H4 (cell line): ENCODE measurements at places on chromosomes 11 and 22. TPM values are rescaled to one million over a fixed set of nuclear protein-coding genes. Genes with fewer than 3 reads are reported as not detected.

- peak; percentile 66 for DNase-seq
These were observed 4.5 kb upstream of the CREB3L1 start for GRCh38 chr11:46272816-46273427.

C11orf87 gene
- not detected in 2 replicates for total RNA-seq

DNA sequence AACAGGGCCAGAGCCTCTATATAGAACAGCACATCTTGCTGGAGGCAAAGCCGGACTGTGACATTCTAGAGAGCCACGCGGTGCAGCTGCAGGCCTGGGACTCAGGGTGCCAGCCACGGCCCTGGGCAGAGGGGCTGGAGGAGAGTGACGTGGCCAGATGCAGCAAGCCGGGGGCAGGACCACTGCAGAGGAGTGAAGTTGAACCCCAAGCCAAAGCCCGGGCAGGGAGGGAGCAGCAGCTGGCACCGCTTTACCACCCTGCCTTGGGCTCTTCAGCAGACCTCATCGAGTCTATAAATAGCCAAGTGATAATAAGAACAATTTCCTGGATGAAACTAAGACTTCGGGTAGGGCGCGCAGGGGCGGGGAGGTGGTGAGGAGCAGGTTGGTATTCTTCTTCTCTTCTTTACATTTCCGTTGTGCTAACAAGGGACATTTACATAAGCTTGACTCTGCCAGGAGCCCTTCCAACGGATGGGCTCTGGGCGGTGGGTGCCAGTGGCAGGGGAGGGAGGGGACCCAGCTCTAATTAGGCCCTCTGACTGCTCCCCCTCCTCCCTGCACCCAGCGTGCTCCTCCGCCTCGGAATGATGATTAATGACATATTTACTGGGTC lies 110.2 kb downstream of the ST3GAL4 start:
- DNase-seq = no peak

- DNase-seq = no peak
These were observed 716.6 kb downstream of the BRD1 start for GRCh38 chr22:49111085-49111484.

DNA sequence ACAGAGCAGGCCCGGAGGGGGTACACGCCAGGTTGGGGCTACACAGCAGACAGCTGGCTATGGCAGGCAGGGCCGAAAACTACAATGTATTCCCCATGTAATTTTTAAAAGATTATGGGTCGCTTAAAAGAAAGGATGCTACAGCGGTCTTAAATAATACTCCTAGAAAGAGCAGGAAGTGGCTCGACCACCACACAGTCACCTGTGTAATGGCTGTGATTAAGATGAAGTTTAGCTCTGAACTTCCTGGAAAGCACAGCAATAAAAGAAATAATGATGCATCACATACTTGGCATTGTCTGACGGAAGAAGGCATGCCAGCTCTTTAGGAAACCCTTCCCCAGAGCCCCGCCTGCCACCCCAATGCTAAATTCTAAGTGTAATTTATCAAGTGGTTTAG lies 32.6 kb downstream of the WNT11 start:
- DNase-seq = no peak

GRCh38 chr11:1358286-1358685 lies 31.4 kb upstream of the BRSK2 start:
- DNase-seq = no peak

- DNase-seq = no peak
These were observed 17.3 kb downstream of the RTN4RL2 start for GRCh38 chr11:57477507-57478189.

FIBIN gene
- total RNA-seq = 5.7 and 7.4 TPM in 2 replicates

DNA sequence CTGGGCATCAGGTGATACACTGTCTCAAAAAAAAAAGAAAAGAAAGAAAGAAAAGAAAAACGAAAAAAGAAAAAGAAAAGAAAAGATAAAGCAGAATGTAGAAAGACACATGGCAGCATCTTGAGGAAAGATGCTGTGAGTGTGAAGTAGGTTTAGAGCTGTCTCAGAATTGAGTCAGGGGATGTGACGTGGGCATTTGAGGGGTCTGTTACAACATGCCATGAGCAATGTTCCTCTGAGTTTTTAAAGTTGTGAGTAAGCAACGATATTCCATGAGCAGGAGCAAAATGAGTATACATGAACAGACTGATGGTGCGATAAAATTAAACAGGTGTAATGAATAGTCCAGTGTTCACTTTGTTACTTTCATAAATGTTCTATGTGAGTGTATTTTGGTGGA lies 11.3 kb upstream of the QSER1 start:
- DNase-seq = no peak

ENTHD1 gene
- total RNA-seq = not detected in 2 replicates

- no peak for DNase-seq
These were observed 1.4 kb downstream of the CDKN1C start for GRCh38 chr11:2883979-2884815.

DNA sequence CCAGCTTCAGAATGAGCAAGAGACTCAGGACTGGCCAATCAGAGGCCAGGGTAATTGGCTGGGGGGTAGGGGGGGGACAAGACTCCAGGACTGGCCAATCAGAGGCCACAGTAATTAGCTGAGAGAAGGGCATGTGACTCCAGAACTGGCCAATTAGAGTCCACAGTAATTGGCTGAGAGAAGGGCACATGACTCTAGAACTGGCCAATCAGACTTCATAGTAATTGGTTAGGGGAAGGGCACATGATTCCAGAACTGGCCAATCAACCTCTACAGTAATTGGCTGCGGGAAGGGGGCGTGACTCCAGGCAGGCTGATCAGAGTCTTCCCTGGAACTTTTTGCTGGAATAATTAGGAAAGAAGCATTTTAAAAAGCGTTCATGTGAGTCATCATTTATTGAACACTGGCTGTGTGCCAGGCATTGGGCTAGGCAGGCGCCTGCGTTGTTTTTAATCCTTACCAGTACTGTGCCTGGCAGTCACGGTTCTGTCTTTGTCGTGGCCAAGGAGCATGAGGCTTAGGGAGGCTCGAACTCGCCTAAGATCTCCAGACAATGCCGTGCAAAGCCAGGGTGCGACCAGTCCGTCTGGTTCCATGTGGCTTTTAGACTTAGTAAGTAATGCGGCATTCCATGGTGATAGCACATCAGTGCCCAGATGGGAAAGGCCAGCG lies 508.1 kb downstream of the TBC1D22A start:
- DNase-seq = no peak

- DNase-seq = no peak
These were observed 23.9 kb upstream of the OR9Q2 start for GRCh38 chr11:58164990-58165389.

ACTN3 gene
- total RNA-seq = not detected in 2 replicates

GRAMD1B gene
- 11.0 and 14.9 TPM in 2 replicates for total RNA-seq

DNA sequence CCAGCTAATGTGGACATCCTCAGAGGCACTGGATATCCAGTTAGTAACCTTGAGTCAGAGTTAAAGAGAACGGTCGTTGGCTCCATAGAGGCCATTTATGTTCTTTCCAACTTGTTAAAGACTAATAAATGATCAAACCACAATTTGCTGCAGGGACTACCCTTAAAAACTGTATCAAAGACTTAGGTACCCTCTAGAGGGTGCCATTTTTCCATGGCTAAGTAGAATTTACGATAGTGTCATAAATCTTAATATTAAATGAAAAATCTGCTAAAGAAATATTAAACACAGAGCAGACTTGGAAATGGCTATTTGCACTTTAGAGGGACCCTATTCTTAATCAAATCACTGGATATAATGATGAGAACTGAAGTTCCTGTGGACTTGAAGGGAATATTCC lies 685.2 kb upstream of the CHORDC1 start:
- DNase-seq = no peak

FKBP2 gene
- total RNA-seq = 65.7 and 97.7 TPM in 2 replicates

DNA sequence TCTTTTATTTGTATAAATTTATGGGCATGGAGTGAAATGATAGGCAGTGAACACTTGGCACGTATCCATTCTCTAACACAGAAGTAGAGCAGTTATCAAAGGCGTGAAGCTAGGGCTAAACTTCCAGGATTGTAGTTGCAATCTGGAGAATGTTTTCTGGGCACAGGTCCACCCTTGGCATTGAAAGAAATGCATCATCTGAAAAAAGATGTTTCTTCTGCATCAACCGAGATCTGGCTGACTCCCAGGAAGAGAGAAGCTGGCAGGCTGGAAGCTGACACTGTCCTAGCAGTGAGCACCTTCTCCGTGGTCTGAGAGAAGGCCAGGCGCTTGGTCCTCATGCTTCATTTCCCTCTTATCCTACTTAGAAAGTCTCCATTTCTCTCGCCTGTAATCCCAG lies 600.0 kb downstream of the BRD1 start:
- no peak for DNase-seq

DHCR7 gene
- total RNA-seq = 46.5 and 47.4 TPM in 2 replicates

- DNase-seq = peak; percentile 43
These were observed 197.0 kb downstream of the PGR start for GRCh38 chr11:100932474-100933100.

DNA sequence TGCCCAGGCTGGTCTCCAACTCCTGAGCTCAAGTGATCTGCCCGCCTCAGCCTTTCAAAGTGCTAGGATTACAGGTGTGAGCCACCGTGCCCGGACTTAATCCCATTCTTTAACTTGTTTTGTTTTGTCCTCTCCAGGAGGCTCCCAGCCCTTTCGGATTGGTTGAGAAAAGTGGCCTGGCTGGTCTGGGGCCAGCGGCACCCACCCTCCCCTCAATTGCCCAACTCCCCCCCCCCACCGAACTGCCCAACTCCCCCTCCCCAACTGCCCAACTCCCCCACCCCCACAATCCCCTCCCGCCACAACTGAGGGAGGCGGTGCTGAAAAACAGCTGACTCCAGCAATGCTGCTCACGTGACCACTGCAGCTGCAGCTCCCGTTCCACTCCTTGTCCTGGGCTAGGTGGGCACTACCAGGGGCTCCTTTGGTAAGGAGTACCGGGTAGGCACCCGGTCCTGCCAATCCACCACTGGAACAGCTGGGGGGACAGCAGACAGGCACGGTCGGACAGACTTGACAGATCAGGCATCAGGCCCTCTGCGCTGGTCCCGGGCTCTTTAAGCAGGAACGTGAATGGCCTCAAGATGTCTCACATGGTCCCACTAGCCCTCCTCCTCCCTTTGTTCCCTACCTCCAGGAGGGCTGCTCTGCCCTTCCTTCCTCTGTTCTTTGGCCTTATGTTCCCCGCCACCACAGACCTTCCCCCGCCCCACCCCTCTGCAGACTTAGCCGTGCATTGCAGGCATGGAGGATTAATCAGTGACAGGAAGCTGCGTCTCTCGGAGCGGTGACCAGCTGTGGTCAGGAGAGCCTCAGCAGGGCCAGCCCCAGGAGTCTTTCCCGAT lies at the start of gene TCN2:
TCN2 (plus strand) TSS at position 720 of the 845 bp plus-strand sequence. CDS start 158 bp downstream, outside the sequence.
- peak; percentile 54 for DNase-seq

DCHS1 gene
- total RNA-seq = 0.08 and 0.19 TPM in 2 replicates

- no peak for DNase-seq
These were observed 897 bp downstream of the MAP6 start for GRCh38 chr11:75667831-75668450.

GGT1 gene
- total RNA-seq = 9.4 and 13.1 TPM in 2 replicates

DNA sequence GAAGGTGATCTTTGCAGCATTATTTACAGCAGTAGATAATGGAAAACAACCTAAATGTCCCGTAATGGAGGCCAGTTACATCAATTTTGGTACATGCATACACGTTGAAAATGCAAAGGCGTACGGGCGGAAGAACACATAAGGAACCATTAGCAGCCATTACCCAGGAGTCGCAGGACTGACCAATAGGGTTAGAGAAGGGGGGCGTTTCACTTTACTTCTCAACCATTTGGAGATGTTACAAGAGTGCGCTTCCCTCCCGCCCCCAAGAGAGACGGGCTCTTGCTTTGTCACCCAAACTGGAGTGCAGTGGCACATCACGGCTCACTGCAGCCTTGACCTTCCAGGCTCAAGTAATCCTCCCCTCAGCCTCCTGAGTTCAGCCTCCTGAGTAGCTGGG lies 52.8 kb upstream of the SLC35C1 start:
- DNase-seq = no peak

- DNase-seq = no peak
These were observed 10.7 kb upstream of the IL18BP start for GRCh38 chr11:71988050-71988449.

DNA sequence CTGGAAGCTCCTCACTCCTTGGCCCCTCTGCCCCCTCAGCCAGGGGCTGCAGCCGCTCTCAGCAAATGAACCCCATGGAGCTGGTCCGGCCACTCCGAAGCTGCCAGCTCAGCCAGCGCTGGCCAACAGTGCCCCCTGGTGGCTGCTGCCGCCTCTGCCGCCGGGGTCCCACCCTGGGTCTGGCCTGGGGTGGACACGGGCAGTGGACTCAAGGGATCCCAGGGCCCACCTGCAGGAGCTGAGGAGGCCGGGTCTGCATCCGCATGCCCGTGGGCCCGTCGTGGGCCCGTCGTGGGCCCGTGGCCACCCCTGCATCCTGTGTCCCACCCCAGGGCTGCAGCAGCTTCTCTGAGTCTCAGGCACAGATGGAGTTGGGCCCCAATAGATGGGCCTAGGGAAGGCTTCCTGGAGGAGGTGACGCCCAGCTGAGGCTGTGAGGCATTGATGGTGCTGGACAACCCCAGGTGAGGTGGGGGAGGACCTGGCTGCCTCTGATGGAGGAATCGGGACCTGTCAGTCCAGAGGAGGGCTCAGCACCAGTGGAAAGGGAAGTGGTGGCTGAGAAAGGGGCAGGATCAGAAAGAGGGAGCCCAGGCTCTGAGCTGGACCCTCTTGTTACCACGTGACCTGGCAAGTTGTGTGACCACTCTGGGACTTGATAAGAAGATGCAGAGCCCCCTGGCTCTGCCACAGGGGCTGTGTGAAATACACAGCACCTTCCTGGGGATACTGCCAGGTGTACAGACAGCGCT lies 522.3 kb downstream of the BRD1 start:
- no peak for DNase-seq

- peak; percentile 99 for DNase-seq
These were observed 153.4 kb downstream of the CCDC34 start for GRCh38 chr11:27209562-27210005.

GRCh38 chr11:2151500-2152257 lies 9.3 kb downstream of the INS start:
- DNase-seq = peak; percentile 77

FLRT1 gene
- 0.80 and 1.4 TPM in 2 replicates for total RNA-seq

GRCh38 chr11:39690856-39691255 lies 1768.6 kb downstream of the LRRC4C start:
- no peak for DNase-seq

DNA sequence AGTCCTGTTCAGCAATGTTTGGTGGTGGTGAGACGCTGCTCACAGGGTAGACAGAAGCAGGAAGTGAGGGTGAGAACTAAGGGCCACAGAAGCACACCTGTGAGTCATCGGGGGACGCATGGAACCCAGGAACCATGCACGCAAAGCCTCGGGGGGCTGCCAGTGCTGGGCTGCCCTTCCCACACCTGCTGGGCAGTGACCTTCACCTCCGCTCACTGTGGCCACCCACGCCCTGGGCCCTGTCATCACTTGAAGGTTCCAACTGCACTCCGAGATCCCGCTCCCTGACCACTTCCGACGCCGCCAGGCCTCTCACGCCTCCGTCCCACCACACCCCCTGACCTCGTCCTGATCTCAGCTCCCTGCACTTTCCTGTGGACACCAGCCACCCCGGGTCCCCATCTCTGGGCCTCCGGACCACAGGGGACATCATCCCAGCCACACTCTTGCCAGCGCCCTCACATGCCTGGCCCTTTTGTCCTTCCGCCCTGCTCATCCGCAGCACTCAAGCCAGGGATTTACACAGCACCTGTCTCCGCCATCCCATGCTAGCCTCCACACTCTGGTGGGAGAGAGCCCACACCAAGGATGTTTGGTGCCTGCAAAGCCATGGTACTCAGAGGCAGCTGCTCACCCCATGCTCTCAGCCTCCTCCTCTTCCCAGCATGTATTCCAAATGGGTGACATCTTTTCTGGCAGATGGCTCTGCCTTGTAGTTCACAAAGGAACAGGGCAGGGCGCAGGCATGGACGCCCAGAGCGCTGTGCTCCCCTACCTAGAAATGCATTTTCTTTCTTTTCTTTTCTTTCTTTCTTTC lies 23.1 kb upstream of the ATXN10 start:
- DNase-seq = no peak

TSG101 gene
- total RNA-seq = 125 and 144 TPM in 2 replicates

- no peak for DNase-seq
These were observed 84.4 kb upstream of the MYOD1 start for GRCh38 chr11:17634776-17635550.
